Stimulated activated CD8-positive, alpha-beta memory T cell treated with anti-CD3 and anti-CD28 coated beads, Interleukin-4, amount 100 ng/mL, for 1 hour (primary cell): ENCODE measurements at places on chromosomes 16 and 17.

DNA sequence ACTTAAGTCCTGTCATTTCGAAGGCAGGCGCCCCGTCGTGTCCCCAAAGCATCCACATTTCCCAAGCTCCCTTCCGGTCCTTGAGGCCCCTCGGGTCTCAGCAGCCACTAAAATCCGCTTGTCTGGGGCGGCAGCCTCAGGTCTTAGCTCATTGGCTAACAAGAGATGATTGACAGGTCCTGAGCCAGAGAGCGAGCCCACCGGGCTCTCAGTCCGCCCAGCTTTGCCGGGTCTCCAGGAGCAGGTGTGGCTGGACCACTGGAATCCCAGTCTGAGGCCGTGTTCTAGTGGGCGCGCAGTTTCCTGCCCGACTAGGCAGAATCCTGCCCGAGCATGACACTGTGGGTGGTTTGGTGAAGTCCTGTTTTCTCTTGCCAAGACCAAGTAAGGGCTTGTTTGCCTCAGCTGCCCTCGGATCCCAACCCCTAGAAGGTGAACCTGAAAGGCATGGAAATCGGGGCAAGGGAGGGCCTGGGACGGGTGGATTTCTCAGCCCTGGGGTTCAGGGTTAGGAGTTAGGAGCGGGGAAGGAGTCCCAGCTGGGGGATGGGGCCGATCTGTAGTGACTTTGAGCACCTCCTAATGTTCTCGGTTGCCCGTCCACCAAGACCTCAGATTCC lies 42.8 kb downstream of the MRC2 start:
- DNase-seq, result no peak

DNA sequence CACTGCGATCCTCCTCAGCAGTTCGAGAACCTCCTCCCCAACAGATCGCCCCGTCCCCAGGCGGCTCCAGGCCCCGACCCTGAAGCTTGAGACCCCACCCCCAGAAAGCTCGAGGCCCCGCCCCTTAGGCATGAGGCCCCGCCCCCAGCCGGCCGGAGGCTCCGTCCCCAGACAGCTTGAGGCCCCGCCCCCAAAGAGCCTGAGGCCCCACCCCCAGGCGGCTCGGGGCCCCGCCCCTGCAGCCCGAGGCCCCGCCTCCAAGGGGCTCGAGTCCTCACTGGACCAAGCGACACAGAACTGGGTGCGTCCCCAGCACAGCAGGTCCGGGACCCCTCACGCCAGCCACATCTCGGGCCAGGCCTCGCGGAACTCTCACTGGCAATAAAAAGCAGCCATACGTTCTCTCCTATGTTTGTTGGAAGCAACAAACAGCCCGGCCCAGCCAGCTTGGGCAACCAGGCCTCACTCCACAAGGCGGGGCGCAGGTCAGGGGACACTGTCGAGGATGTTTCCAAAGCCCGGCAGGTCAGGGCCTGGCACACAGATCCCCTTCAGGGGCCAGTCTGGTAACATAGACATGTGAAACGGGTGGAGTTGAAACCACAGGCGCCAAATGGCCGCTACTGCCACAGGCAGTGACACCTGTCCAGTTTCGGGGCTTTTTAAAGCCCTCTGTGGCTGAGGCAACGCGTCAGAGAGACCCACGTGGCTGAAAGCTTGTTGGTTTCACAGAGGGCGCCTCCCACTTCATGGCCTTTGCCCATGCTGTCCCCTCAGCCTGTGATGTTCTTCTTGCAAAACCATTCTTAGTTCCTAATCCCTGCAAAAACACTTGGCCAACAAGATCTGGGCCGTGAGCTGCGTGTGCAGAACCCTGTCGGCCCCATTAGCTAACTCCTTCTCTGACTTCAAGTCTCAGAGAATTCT lies 224.2 kb downstream of the PARN start:
- DNase-seq, result no peak

GRCh38 chr17:27322026-27322425 lies 28.1 kb downstream of the WSB1 start:
- no peak for DNase-seq

- DNase-seq, result no peak
Measured at GRCh38 chr17:38861399-38861843, 7.9 kb upstream of the RPL23 start.

GRCh38 chr17:8073627-8074484 lies 13.7 kb downstream of the ALOX12B start:
- DNase-seq, result peak; percentile 75

- no peak for DNase-seq
Measured at GRCh38 chr16:84687715-84688114, 12.1 kb upstream of the USP10 start.

DNA sequence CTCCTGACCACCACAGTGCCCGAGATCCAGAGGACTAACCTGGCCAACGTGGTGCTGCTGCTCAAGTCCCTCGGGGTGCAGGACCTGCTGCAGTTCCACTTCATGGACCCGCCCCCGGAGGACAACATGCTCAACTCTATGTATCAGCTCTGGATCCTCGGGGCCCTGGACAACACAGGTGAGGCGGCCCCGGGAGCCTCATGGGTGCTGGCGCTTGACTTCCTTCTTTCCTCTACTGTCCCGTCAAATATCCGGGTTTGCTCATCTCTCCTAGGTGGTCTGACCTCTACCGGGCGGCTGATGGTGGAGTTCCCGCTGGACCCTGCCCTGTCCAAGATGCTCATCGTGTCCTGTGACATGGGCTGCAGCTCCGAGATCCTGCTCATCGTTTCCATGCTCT lies 13.7 kb downstream of the DHX38 start:
- no peak for DNase-seq

- no peak for DNase-seq
Measured at GRCh38 chr16:79794941-79795340, 194.4 kb upstream of the MAF start.

DNA sequence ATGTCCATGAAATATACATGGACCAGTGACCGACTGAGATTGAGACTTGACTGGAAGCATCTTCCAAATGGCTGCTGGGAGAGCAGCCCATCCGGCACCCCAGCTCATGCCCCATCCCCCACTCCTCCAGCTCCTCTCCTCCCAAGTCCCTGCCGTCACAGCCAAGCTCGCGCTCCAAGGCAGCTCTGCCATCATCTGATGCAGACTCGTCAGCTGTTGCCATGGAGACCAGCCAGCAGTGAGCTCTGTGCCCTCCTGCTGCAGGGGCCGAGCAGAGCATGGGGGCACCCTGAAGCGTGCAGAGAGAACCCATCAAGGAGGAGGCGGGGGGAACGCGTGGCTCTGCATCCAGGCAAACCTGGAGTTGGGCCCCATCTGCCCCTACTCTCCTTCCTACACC lies 74.5 kb upstream of the TNRC6C start:
- DNase-seq, result no peak

GRCh38 chr17:6327007-6327406 lies 107.9 kb downstream of the AIPL1 start:
- no peak for DNase-seq

- DNase-seq, result peak; percentile 41
Measured at GRCh38 chr17:46266656-46267544, 28.0 kb upstream of the LRRC37A start.

GRCh38 chr17:16911141-16911937 lies 60.6 kb downstream of the TNFRSF13B start:
- DNase-seq, result no peak

DNA sequence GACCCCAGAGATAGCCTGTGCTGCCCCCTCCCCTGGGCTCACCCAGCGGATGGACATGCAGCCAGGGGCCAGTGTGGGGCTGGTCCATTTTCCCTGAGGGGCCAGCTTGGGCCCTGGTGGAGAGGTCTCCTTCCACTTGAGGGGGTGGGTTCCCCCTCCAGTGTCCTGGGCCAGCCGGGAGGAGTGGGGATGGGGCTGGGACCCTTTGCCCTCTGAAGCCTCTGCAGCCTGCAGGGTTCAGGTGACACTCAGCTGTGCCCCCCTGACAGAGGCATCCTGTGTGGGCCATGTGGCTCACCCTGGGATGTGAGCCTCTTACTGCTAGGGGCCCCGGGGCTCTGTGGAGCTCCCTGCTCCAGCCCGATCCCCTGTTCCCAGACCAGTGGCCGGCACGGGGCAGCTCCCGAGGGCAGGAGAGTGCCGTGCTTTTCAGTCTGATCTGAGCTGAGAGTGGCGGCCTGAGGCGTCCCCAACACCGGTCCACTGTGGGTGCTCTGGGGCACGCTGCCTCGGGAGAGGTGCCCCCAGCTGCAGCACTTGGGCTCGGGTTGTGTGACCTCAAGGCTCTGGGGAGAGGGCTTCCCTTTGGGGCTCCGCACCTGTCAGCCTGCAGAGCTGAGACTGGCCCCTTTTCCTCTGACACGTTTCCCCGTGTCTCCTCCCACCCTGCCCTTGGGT lies 439 bp upstream of the GNG13 start:
- DNase-seq, result no peak
